ENCODE measurements at places on chromosomes 1 and 21.

DNA sequence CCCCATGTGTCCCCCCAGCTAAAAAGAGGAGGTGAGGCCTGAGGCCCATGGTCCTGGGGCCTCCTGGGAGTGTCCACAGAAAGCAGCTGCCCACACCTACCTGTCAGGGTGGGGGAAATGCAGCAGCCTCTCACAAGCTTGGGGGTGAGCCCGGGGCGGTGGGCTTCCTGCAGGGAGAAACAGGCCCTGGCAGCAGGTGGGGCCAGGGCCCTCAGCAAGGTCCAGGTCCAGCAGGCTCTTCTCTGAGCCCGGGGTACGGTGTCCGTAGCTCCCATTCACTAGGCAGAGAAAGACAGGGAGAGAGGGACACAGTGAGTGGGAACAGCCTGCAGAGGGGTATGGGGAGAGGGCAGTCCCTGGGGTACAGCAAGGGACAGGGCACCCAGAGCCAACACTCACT lies 139.0 kb downstream of the GLIS1 start:
- DNase-seq = no peak

- no peak for DNase-seq
These were observed 41.9 kb downstream of the OBSCN start for GRCh38 chr1:228249513-228250305.

DNA sequence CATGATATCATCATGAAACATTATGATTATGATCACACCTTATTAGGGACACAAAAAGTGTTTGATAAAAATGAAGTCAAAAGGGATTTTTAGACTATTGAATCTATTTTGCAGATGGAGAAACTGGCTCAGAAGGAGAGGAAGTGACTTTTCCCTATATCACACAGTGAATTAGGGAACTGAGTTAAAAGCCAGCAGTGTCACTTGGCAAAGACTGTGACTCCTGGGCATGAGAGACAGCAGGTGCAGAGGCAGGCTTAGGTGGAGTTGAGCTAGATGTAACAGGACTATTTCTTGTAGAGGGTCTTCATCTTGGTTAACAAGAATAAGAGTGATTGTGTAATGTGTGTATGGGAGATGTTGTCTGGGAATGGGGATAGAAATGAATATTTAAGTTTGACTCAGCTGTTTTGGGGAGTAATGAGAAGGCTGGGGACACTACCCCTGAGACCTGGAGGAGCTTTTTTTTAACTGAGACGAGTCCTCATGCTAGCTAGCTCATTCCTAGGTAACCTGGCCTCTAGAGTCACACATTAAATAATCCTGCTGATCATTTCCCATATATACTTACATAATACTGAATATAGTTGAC lies 1.0 kb upstream of the CD84 start:
- DNase-seq = no peak

- no peak for DNase-seq
These were observed 1317.7 kb downstream of the MRPL39 start for GRCh38 chr21:24289539-24289938.

DNA sequence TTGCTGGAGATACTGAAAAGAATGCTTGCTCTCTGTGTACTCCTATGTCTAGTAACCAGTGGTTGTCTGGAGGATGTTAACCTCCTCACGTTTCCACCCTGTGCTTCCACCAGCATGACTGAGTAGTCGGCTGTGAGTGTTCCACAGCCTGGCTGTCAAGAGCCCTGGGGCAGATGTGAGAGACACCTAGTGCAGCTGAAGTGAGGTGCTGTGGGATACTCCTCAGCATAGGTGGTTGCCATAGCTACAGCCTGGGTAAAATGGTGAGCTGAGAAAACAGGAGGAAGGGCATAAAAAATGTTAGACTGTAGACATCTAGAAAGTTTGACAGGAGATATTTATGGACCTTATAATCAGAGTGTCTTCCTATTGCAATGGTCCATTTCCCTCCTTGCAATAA lies 15.8 kb downstream of the IVL start:
- no peak for DNase-seq

- DNase-seq = no peak
These were observed 2.8 kb downstream of the KCNJ9 start for GRCh38 chr1:160083968-160084770.

DNA sequence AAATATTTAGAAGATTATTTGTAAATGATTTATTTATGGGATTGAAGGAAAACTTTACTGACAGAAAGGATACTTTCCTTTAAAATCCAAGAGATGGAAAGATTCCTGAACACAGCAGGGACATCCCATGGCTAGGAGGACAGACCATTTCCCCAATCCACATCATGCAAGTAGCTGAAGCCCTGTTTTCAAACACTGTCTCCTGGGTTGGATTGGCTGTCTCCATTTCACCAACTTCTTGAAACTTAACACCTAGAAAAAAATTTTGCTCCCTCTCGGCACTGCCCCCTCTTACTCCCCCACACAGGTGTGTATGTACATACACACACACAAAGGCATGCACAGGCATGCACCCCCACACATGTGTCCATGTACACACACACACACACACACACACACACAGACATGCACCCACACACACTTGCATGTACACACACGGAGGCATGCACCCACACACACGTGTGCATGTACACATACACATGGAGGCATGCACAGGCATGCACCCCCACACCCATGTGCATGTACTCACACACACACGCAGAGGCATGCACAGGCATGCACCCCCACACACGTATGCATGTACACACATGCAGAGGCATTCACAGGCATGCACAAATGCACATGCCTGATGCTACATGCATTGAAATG lies 320.0 kb downstream of the CHRM3 start:
- no peak for DNase-seq

DNA sequence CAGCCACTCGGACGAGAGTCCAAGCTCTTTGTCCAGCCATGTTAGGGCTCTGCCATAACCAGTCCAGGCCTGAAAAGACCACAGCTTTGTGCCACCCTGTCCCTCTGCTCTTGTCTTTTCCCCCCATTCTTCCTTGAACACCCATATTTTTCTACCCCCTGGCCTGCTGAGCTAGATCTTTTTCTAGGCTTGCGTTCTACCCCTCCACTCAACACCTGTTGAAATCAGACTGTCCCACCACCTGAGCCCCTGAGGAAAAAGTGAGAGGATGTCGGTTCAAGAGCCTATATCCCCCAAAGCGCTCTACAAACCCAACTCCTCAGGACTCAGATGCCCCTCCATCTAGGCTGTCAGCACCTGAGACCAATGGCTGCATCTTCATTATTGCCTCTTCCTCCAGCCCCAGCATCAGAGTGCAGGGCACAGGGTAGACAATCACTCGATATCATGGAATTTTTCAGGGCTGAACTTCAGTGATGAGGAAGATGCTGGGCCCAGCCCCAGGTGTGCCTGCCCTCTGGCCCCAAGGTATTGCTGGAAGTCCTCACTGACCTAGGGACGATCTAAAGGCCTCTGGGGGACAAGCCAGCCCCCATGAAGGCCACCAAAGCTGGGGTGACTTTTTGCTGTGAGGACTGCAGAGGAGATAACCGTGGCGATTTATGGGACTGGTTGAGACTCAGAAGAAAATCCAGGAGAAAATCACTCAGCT lies 75.3 kb downstream of the CD247 start:
- no peak for DNase-seq

GRCh38 chr1:29011775-29012174 lies 97.4 kb downstream of the EPB41 start:
- no peak for DNase-seq

DNA sequence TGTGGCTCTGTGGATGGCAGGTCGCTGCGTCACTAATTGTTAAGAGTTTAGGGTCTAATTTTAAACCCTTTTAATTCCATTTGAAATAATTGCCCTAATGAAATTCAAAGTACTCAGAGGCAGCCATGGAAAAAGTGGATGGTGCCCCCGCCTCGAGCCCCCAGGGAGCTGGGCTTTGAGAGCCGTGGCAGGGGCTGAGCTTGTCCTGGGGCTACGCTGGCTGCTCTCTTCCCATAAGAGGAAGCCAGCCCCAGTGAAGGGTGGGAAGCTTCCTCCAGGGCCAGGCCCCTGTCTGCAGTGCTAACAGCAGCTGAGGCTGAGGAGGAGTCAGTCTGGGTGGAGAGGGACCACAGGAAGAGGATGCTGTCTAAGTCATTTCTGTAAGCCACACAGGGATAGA lies 315.0 kb upstream of the POU3F1 start:
- DNase-seq = no peak

GRCh38 chr1:34740161-34740868 lies 14.5 kb upstream of the GJB5 start:
- no peak for DNase-seq

- DNase-seq = no peak
These were observed 25.5 kb upstream of the GRHL3 start for GRCh38 chr1:24293392-24294227.

DNA sequence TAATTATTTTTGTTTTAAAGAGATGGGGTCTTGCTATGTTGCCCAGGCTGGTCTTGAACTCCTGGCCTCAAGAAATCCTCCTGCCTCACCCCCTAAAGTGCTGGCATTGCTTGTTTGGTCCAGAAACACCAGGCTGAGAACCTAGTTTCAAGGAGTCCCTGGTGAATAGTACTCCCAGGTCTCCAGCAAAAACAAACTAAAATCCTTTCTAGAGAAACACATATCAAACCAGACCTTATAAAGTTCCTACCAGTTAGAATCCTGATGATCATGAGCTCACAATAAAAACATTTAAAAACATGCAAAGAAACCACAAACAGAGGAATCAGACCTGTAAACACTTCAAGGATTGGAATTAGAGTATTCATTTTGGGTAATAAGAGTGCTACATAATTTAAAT lies 34.4 kb upstream of the PADI1 start:
- DNase-seq = no peak

GRCh38 chr1:175887981-175888428 lies 144.6 kb upstream of the TNR start:
- DNase-seq = no peak

- no peak for DNase-seq
These were observed 304.3 kb downstream of the MATN1 start for GRCh38 chr1:30418939-30419720.

DNA sequence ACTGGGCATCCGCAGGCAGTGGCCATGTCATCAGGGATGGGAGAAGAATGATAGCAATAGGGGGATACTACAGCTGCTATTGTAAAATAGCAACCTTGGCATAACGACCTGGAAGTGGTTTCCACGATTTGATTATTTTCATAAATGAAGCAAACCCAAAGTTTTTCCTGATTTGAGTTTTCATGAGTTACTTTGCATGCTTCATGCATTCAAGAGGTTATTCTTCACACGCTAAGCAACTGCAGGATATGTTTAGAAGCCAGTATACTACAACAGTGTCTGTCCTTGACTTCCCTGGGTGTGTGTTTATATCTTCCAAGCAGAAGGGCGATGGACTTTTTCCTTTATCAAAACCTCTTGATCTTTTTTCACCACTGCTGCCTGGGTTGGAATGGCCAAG lies 281.1 kb upstream of the DUSP10 start:
- DNase-seq = no peak
